Stimulated activated CD4-positive, alpha-beta T cell treated with anti-CD3 and anti-CD28 coated beads, Interleukin-2, amount 100 ng/mL, for 48 hours (primary cell): ENCODE measurements at places on chromosomes 11 and 22.
A peak's percentile ranks its signal among the peaks of the same experiment; 100 is the strongest.

- no peak for DNase-seq
Observed at GRCh38 chr11:42774567-42774966, 537.2 kb upstream of the API5 start.

DNA sequence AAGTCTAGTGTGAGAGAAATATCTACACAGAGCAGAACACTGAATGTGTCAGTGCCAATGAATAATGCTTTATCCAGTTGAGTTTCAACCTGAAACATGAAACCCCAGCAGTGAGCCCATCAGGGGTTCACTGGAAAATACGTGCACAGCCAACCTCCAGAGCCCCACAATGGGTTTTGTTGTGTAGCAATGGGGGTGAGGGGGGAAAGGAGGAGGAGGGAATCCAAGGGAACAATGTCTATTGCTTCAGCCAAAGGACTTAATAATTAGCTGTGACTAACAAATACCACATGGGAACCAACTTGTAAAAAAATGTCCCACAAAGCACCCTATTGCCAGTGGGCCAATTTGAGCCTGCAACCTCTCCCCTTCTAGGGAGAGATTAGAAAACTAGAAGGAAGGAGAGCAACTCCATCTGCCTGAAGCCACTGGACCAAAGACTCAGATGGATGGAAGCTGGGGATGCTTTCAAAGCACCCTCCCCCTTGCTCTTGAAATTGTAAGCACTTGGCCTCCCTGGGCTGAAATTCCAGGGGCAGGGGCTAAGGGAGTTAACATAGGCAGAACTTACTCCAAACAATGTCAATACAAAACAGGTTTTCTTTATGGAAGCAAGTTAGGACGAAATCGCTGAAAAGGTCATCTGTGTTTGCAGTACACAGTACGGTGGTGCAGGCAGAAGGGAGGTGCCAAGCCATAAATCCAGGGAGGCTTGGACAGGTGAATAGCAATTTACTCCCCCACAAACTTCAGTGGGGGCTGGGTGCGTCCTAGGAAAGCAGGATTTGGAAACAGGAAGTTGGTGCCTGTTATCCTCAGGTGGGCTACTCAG lies 99.8 kb downstream of the ARL14EP start:
- no peak for DNase-seq

- DNase-seq = no peak
Observed at GRCh38 chr11:69487849-69488542, 6.5 kb downstream of the LINC01488 start.

GRCh38 chr11:16846305-16846704 lies 107.9 kb downstream of the C11orf58 start:
- no peak for DNase-seq

DNA sequence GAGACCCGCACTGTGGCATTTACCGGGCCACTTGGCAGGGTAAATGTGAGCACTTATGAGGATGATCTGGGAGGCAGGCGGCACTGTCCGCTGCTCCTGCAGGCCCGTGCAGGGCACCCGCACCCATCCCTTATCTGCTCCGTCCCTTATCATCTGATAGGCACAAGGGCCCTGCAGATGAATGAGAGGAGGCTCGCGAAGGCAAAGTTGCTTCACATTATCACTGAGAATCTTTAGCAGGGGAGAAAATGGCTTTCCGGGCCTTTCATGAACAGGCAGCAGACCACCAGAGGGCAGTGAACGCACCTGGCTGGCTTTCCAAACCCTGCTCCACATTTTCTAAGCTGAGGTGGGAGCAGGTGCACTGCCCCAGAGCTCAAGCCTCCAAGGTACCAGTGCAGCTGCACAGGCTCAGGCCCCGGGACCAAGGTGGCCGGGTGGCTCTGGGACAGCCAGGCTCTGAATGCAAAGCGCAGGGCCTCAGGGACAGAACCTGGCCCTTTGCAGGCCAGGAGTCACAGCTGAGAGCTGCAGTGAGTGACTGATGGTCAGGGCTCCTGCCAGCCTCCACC lies 165.6 kb downstream of the SHANK2 start:
- DNase-seq = no peak

DNA sequence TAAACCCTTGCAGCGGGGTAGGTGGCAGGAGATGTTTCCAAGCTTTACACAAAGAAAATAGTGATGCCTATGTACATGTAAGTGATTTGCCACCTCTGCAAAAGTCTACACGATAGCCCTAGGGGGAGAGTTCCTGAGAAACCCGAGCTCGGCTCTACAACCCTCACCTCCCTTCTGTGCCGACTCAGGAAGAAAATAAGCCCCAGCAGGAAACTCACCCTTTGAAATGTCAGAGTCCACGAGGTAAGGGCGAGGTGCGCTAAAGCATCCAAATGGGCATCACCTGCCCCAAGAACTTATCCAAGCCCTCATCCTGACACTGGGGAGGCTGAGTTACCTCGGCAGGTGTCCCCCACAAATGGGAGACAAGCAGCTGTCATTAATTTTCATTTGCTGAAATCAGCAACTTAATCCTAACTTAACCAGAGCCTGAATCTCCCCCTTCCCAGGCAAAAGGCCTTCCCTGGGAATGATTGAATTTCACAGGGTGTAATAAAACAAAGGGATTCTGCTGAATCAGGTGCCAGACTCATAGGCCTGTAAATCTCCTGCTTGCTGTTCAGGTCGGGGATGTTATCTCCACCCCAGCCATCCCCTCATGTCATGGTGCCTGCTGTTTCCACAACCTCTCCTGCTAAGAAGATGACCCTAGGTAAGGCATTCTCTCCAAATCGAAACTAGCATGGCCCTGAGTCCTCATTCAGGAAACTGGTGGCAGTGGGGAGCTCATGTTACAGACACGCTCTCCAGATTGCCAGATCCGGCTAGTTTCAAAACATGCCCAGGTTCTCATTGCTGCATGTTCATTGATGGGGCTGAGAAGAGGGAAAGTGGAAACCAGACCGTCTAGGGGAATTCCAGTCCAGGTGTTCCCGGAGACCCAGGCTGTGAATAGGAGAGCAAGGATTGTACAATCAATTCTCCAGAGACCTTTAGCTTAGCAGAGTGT lies 105.3 kb upstream of the KIRREL3 start:
- no peak for DNase-seq

GRCh38 chr11:11524436-11525061 lies 97.3 kb downstream of the GALNT18 start:
- no peak for DNase-seq

DNA sequence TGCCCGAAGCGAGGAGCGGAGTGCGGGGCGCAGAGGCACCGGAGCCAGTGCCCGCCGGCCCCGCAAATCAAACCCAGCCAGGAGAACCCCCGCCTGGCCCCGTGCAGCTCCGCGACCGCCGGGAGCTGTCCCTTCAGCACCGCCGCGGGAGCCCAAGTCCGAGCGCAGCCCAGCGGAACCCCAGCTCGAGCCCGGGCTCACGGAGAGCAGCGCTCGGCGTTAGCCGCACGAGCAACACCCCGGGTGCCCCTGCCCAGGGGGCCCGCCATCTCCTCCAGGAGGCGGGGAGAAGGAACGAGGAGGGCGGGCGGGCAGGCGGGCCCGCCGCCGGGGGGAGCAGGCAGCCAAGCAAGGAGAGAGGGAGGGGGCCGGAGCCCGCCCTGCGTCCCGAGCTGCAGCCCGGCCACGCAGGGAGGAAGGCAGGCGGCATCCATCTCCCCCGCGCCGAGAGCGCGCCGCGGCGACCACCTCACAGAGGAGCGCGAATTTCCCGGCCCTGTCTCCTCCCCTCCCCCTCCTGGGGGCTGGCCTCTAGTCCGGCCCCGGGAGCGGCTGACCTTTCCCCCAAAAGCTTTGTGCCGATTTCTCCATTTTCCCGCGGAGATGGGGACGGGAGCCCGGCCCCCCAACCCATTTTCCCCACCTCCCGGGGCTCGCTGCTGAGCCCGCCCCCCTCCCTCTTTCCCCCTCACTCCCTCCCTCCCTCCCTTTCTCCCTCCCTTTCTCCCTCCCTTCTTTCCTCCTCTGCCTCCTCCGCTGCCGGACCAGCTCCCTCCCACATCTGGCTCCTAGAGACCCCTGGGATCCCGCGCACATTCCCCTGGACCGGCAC lies 621 bp downstream of the KCNC1 start:
- peak; percentile 33 for DNase-seq

DNA sequence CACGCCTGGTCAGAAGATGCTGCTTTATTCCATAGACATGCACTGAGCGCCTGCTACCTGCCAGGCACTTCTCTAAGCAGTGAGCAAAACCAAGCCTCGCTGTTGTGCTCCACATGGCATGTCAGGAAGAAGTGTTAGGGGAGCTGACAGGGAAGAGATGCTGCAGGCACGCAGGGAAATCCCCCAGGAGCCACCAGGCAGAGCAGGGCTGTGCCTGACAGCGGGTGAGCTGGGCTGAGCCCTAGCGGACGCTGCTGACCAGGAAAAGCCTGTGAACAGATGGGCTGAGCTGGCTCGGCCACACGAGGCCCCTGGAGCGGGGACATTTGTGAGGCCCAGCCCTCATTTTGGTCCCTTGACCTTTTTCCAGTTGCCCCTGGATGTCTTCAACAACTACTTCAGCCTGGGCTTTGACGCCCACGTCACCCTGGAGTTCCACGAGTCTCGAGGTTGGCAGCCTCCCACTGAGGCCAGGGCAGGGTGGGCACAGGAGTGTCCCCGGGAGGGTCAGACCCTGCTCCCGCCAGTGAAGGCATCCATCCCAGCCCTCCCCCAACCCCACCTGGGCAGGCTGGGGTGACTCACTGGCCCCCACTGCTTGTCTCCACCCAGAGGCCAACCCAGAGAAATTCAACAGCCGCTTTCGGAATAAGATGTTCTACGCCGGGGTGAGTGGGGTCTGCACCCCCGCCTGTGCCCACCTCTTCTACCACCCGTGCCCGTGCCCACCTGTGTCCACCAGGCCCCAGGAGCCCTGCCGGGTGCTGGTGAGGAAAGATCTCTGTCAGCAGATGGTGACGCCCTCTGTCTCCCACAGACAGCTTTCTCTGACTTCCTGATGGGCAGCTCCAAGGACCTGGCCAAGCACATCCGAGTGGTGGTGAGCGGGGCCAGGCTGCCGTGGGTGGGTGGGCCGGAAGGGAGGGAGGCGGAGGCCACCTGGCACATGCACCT lies 7.4 kb upstream of the MDK start:
- no peak for DNase-seq
